K562 (cell line): ENCODE measurements at places on chromosomes 3 and 15.

DNA sequence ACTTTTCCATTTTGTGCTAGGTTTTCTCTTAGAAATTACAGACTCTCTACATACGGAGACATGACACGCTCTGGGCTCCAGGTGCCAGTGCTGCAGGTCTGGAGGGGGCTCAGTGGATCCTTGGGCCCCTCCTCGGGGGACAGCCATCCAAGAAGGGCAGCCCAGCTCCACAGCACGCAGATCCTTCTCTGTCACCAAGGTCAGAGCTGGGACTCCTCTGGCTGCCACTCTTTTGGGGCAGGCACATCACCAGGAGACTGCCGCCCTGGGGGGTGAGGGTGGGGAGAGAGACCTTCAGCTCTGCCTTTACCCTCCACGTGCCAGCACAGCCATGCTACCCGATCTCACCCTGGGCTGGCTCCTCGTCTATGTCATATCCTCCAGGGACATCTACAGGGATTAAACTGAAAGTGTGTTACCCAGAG, 65.6 kb downstream of the ATP10A start:
- no peak for DNase-seq

GRCh38 chr3:194364652-194365434, 4.7 kb downstream of the LRRC15 start:
- no peak for DNase-seq

- no peak for DNase-seq
These were observed 333.7 kb downstream of the LPP start for GRCh38 chr3:188487652-188488051.

- no peak for DNase-seq
These were observed 44.3 kb upstream of the TSPAN3 start for GRCh38 chr15:77115179-77115578.
